ENCODE measurements at places on chromosomes 1 and 21. TPM values are rescaled to one million over a fixed set of nuclear protein-coding genes. Genes with fewer than 3 reads are reported as not detected.

DNA sequence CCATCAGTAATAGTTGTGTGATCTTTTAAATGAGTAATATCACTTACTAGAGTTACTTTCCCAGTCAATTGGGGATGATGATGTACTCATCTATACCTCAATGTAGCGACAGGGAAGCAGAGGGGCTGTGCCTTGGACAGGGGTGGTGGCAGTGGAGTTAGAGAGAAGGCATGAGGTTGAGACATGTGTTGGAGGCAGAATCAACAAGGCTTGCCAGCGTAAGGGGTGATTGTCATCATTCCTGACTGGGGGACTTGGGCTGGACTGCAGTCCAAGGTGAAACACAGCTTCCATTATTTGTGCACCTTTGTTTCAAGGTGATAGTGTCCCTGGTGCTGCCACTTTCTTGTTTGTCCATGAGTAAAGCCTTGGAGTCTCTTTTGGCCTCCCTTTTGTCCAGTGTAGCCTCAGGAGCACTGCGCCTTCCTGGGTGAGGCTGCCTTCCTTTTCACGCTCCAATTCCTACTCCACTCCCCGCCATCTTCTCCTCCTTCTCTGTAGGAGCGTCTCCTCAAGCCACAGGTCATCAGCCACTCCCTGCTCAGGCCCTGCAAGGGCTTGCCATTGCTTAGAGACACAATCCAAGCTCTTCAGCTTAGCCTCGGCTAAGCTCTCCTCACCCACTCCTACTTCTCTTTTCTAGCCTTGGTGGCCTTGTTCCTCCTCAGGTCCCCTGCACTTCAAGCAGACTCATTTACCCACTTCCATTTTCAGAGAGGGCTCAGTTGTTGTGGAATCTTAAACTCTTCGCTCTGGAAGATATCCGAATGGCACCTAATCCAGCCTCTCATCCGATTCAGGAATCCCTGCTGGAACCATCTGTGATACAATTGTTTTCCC lies 77.6 kb upstream of the CD34 start:
- no peak overlapping the region for H3K27ac ChIP-seq
- no peaks in the 10 kb centered on the region for H3K4me1 ChIP-seq
- peaks cover 18% of the 10 kb centered on the region for H3K27me3 ChIP-seq
- DNase-seq, result no peak
- no peak overlapping the region for H3K4me3 ChIP-seq
- H3K36me3 ChIP-seq, result no peaks in the 10 kb centered on the region

The CLCA4 gene
- not detected for total RNA-seq

DNA sequence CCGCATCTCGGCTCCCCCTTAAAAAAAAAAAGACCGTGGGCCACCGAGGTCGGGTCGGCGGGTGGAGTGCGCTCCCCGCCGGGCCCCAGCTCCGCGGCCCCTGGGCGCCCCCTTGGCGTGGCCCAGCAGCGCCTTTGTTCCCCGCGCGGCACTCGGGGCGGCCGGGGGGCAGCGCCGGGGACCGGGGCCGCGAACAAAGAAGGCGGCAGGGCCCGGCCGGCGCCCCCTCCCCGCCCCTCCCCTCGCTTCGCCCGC lies 571 bp downstream of the MARCKSL1 start:
- no peaks in the 10 kb centered on the region for H3K27me3 ChIP-seq
- no peak overlapping the region for H3K27ac ChIP-seq
- H3K4me3 ChIP-seq, result peak overlapping the region; percentile 85
- H3K36me3 ChIP-seq, result peaks cover 35% of the 10 kb centered on the region

GRCh38 chr1:10424034-10424433 lies 6.2 kb upstream of the CENPS start:
- no peak for DNase-seq
- no peak overlapping the region for H3K27ac ChIP-seq
- H3K36me3 ChIP-seq, result peaks cover 22% of the 10 kb centered on the region
- no peaks in the 10 kb centered on the region for H3K27me3 ChIP-seq

The WNT4 gene
- total RNA-seq, result not detected

DNA sequence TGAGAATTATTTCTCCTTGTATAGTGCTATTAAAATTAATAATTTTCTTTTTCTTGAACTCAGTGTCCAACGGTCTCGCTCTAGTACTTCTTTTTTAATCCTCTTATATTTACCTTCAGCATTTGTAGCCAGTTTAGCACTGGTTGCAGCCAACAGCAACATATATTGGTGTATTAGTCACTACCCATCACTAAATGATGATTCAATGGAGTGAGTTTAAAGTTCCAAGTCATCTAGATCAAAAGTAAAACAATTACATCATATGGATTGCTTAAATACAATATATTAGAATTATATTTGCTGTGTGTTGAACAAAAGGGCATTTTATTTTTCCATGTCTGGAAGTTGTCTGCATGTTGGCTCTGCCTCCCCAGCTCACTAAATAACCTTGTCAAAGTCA lies 591.8 kb downstream of the ADGRL2 start:
- no peaks in the 10 kb centered on the region for H3K36me3 ChIP-seq
- H3K4me1 ChIP-seq, result no peaks in the 10 kb centered on the region
- no peak for DNase-seq
- no peak overlapping the region for H3K27ac ChIP-seq
- no peak overlapping the region for H3K4me3 ChIP-seq
- H3K27me3 ChIP-seq, result no peaks in the 10 kb centered on the region

The LIPI gene
- not detected for total RNA-seq

DNA sequence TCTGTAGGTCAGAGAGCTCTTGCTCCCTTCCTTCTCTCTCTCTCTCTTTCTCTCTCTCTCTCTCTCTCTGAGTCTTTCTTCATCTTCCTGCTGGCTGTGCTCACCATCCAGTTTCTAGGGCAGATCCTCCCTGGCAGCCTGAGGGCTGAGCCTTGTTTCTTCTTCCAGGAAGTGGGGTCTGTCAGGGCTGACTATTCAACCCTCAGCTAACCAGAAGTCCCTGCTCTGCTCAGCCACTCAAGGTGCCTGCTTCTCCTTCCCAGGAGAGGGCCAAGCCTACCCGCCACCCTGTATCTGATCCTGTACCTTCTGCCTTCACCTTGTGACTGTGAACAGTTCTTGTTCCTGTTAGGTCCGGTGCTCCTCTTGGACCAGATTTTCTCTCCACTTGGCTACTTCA lies 107.6 kb upstream of the ETV3 start:
- H3K4me3 ChIP-seq, result no peak overlapping the region
- DNase-seq, result no peak
- H3K27ac ChIP-seq, result no peak overlapping the region

DNA sequence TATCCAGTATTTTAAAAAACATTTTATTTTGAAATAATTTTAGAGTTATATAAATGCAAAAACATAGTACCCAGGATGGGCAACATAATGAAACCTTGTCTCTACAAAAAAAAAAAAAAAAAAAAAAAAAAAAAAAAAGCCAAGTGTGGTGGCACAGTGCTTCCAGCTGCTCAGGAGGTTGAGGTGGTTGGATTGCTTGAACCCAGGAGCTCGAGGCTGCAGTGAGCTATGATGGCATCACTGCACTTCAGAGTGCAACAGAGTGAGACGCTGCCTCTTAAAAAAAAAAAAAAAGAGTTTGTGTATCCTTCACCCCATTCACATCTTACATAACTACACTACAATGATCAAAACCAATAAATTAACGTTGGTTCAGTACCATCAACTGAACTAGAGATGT lies 115.6 kb upstream of the KIF26B start:
- H3K36me3 ChIP-seq, result no peaks in the 10 kb centered on the region
- no peak overlapping the region for H3K27ac ChIP-seq
- H3K4me1 ChIP-seq, result peaks cover 6% of the 10 kb centered on the region
- H3K4me3 ChIP-seq, result no peak overlapping the region
- no peak for DNase-seq

- no peaks in the 10 kb centered on the region for H3K36me3 ChIP-seq
- H3K27ac ChIP-seq, result no peak overlapping the region
- peaks cover 30% of the 10 kb centered on the region for H3K4me1 ChIP-seq
- no peak for DNase-seq
- no peak overlapping the region for H3K4me3 ChIP-seq
- H3K27me3 ChIP-seq, result no peaks in the 10 kb centered on the region
Measured at GRCh38 chr1:232600424-232601258, 29.3 kb downstream of the SIPA1L2 start.

DNA sequence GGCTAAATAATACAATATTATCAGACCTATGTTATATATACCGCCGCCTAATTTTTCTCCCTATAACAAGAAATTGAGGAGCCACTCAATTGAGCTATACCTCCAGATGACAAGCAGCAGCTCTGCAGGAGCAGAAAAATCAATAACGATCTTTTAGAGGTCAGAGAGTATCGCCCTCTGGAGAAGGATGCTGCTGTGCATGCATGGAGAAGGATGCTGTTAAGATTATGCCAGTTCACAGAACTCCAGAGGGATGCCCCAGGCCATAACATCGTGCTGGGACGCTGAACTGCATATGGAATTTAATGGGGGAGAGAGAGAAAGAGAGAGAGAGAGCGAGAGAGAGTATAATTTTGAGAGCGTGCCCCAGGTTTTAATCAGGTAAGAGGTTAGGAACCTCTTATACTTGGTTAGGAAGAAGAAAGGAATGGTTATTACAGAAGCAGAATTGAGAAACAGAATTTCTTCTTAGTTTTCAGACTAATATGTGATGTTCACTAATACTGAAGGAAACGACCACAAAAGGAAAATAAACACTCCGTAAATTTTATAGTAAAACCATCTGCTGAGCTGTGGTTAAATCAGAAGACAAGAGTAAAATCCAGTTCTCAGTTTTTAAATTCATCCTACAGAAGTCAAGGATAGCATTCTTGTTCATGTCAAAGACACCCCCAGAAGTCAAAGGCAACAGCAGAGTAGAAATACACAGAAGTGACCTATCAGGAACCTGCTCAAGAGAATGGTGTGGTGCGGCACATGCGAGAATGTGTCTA lies 111.1 kb downstream of the SMYD2 start:
- H3K27ac ChIP-seq, result no peak overlapping the region
- H3K27me3 ChIP-seq, result no peaks in the 10 kb centered on the region
- no peak overlapping the region for H3K4me3 ChIP-seq
- no peak for DNase-seq
- peaks cover 41% of the 10 kb centered on the region for H3K4me1 ChIP-seq
- peaks cover 82% of the 10 kb centered on the region for H3K36me3 ChIP-seq

DNA sequence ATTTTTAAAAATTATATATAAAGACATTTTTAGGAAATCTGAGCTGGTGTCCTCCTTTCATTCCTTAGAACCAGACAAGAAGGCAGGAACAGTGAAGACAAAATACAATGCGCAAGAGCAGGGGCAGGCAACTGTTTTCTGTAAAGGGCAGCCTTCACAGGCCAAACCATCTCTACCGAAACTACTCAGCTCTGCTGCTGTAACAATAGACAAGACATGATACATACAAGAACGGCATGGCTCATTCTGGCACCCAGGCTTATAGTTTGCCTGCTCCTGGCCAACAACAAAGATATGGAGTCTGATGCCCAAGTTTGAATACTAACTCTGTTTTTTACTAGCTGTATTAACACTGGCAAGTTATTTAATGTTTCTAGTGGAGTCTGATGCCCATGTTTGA lies 232.0 kb downstream of the SMYD3 start:
- H3K4me3 ChIP-seq, result no peak overlapping the region
- no peak overlapping the region for H3K27ac ChIP-seq
- DNase-seq, result no peak
- H3K36me3 ChIP-seq, result no peaks in the 10 kb centered on the region
- H3K4me1 ChIP-seq, result no peaks in the 10 kb centered on the region
- no peaks in the 10 kb centered on the region for H3K27me3 ChIP-seq

DNA sequence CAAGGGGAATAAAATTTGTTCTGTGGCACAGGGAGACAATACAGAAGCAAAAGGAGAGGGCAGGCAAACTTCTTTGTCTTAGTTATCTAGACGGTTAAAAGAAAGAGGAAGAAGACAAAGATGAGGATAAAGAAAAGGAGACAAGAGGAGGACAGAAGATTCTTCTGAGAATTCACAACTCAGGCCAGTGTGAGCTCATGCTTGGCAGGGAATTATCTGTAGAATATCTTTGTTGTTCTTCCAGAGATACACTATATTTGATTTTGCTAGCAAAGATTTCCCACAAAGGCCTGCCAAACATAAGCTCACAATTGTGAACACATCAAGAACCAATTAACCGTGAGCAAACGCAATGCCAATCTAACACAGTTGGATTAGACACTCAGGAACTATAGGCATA lies 21.4 kb downstream of the SLC16A1 start:
- peak overlapping the region; percentile 2 for H3K4me3 ChIP-seq
- DNase-seq, result no peak
- H3K27ac ChIP-seq, result peak overlapping the region; percentile 12
- H3K36me3 ChIP-seq, result peaks cover 18% of the 10 kb centered on the region
- H3K27me3 ChIP-seq, result no peaks in the 10 kb centered on the region
